ENCODE measurements at places on chromosomes 11 and 22. TPM values are rescaled to one million over a fixed set of nuclear protein-coding genes. Genes with fewer than 3 reads are reported as not detected.

The CUL5 gene
- 32.9 TPM for polyA plus RNA-seq

The PLAAT4 gene
- 2.9 TPM for polyA plus RNA-seq

The SERHL2 gene
- polyA plus RNA-seq, result 3.2 TPM

DNA sequence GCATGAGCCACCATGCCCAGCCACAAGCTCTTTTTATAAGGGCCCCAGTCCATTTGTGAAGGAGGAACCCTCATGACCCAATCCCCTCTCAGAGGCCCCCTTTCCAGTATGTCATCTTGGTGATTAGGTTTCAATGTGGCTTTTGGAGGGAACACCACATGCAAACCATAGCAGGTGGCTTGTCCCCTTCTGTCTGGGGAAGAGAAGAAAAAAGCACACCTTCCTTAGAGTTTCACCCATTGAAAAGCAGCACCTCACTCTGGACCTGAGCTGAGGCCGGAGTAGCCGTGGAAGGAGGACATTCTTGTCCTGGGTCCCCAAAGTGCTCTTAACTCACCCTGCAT lies 25.4 kb downstream of the NEAT1 start:
- DNase-seq, result no peak

GRCh38 chr11:35305670-35306382 lies 113.5 kb downstream of the SLC1A2 start:
- DNase-seq, result no peak

DNA sequence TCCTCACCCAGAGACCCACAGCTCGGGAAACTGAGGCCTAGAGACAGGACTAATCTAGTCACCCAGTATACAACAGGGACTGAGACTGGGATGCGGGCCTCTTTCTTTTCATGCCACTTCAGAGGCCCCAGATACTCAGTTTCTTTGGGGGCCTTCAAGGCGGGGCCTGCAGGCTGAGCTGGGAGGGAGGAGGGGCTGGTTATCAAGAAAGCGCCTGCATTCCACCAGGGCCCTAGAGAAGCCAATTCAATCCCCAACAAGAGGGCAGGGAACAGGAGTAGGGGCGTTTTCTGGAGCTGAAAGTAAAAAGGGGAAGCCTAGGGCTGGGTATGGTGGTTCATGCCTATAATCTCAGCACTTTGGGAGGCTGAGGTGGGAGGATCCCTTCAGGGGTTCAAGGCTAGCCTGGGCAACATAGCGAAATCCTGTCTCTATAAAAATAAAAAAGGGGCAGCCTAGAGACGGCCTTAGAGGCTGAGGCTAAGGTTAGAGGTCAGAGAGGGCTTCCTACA lies 1.6 kb downstream of the ATG2A start:
- no peak for DNase-seq

DNA sequence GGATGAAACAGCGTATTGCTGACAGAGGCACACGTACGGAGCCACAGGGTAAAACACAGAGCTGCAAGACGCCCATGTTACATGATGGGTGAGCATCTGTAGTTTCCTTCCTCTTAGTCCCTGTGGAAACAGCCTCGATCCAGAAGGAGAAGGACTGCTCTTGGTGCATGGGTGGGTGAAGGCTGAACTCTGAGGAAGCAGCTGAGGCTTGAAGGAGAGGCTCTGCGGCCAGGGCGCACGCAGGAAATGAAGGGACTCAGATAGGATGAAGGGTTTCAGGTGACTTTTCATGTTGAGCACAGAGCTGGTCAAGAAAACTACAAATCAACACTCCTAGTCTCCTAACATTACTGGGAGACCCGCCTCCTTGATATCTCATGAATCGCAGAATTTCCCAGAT lies 65.7 kb upstream of the ADA2 start:
- no peak for DNase-seq

DNA sequence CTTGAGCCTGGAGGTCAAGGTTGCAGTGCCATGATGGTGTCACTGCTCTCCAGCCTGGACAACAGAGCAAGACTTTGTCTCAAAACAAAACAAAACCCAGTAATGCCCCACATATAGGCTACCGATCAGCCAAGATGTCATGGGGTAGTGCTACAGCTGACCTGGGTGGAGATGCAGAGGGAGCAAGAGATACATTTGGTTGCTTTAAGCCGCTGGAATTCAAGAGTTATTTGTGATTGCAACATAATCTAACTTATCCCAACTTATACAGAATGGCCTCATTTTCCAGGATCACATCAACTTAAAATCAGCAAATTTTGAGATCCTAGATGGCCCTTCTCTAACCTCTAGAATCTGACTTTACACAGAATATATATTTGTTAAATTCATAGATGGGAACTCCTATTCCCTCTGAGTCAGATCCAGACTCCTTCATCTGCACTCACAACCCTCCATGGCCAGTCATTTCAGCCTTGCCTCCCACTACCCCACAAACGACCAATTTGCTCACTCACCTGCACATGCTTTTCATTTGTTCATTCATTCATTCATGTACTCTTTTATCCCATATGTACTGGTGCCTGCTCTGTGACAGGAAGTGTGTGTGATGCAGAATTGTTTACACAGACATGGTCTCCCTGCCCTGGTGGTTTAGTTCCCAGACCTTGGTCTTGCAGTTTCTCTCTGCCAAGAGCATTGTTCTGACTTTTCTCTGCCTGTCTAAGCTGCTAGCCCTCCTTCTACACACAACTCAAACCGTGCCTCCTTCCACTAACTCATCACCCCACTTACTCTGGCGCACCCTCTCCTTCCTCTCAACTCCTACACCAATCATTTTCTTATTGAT lies 24.1 kb upstream of the APLNR start:
- no peak for DNase-seq

GRCh38 chr22:20434773-20435172 lies 2.9 kb downstream of the SCARF2 start:
- no peak for DNase-seq
